ENCODE measurements at places on chromosomes 2 and 18. TPM values are rescaled to one million over a fixed set of nuclear protein-coding genes. Genes with fewer than 3 reads are reported as not detected.

Gene ANO7
- 0.72 TPM for total RNA-seq

Gene ITPRIPL1
- not detected for total RNA-seq

Gene NTSR2
- total RNA-seq = not detected

GRCh38 chr18:22813648-22814328 lies 119.3 kb upstream of the RBBP8 start:
- DNase-seq = peak; percentile 46

- DNase-seq = no peak
Observed at GRCh38 chr18:64791236-64791635, 642.3 kb upstream of the LINC00305 start.

DNA sequence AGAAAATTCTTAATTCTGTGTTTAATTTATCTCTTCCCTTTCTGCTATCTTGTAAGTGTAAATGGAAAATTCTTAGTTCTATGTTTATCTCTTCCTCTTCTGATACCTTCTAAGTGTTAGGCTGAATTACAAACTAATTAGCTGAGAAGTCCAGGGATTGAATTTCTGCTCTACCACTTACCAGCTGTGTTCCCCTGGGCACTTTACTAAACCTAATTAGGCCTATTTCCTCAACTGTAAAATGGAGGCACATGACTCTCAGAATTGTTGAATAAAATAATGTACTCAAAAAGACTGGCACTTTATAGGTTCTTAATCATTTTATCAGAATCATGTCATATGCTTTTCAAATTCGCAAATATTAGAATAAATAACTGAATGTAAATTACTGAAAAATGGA lies 146.3 kb downstream of the MAP2 start:
- DNase-seq = no peak

GRCh38 chr2:119218478-119219064 lies 5.1 kb upstream of the STEAP3 start:
- peak; percentile 50 for DNase-seq

- DNase-seq = peak; percentile 92
Observed at GRCh38 chr18:31487246-31488015, 10.5 kb upstream of the DSG2 start.

GRCh38 chr18:75213611-75214331 lies 3.2 kb downstream of the TSHZ1 start:
- no peak for DNase-seq

DNA sequence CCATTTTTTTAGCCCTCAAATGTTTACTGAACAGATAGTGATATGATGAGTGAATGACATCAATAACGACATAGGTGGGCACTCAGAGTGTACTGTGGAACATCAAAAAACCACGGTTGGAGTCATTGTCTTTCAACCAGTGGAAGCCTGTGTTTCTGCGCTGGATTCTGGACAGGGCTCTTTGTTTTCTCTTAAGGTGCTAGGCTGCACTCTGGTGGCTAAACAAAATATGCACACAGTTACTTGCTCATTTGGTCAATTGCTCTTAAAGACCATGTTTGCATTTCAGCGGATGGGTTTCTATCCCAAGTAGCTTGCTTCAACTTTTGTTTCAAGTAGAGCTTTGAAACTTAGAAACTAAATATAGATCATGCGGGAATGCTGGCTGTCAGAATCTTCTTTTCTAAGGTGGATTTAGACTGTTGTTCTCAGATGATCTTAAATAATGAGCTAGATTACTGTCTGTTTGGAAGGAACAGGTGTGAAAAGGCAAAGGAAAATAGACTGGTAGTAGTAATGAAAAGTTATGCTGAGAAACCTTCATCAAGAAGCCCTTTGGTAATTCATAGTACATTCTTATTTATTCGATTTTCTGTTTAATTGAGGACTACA lies 48.5 kb upstream of the LYPD6B start:
- DNase-seq = peak; percentile 86

- DNase-seq = peak; percentile 76
Observed at GRCh38 chr2:170155022-170155722, 22.8 kb upstream of the MYO3B start.

- no peak for DNase-seq
Observed at GRCh38 chr2:64987956-64988419, 1.2 kb upstream of the SLC1A4 start.

DNA sequence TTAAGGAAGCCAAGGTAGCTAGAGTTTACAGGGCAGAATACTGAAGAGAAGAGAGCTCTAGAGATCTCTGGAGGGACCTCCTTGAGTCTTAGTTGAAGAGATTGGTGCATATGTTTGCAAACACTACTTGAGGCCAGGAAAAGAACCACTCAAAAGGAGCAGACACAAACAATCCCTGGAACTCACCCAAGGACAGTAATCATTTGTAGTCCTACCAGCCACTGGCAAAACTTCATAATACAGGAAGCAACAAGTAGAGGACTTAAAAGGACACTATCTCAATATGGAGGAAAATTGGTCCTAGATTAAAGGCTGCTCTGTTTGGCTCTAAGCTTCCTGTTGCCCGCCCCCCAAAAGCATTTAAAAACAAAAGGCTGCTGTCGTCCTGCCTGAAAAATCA lies 46.9 kb upstream of the UBXN4 start:
- no peak for DNase-seq

DNA sequence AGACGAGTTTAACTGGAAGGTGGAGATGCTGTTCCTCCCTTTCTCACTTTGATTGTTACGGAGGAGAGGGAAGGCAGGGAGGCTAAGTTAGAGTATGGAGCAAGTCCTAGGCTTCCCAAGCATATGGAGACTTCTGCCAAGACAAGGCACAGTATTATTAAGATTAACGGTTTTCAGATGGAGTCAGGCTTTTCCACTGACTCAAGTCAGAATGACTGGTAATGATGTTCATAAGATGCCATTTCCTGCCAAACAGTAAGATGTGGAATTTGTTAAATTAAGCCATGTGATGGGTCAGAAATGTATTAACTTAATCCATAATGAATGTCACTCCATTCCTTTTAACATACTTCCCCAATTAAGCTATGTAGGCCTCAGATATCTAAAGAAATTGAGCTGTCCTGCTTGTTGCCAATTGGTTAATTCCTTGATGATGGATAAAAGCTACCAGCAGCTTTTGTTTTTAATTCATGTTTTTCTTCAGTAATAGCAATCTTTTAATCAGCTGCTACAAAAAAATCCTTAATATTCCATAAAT lies 383.7 kb downstream of the ZNF521 start:
- no peak for DNase-seq

DNA sequence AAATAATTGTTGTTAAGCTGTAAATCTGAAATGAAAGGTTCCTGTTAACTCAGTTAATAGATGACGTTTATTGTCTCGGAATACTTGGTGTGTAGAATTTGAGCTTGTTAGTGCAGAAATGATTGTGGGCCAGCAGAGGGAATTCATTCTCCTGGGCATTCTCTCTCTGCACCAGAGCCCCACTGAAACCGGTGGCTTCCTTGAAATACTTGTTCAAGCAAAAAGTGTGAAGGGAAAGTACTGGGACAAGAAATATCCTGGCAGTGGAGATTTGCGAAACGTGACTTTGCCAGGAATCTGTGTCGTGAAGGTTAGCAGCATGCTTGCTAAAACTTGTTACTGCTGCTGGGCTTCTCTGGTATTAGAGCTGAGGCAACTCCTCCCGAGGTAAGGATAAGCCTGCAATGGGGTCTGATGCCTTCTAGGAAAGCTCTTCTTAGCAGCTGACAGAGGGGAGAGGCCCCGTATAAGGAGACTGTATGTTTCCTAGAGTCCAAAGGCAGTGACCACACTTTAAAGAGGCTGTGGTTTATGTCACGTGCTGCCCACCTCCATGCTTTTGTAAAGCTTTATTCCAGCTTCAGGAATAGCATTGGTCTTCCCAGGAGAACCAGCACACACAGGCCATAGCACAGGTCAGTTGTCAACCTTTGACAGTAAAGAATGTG lies 2.0 kb downstream of the ITGA6 start:
- no peak for DNase-seq

GRCh38 chr2:1794821-1795220 lies 50.5 kb upstream of the PXDN start:
- DNase-seq = no peak

DNA sequence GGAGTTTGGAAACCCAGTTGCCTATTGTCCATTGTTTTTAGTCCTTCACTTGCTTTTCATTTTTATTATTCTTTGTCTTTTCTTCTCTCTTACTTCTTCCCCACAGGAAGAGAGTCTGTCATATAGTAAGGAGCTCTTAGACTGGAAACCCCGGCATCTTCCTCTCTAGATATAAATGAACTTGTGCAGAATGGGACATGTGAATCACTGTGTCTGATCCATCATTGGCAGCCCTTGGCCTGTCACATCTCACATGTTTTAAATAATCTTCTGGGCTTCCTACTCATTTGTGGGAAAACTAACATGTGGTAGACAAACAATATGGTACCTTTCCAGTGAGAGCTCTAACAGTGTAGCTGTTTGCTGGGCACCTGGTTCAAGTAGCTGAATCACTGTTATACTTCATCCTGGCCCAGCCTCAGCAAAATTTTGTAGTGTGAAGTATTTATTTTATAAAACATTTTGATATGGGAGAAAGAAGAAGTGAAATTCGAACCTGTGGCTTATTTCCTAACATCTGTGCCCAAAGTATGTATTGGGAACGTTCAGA lies 112.8 kb downstream of the PHLPP1 start:
- no peak for DNase-seq
